ENCODE measurements at places on chromosomes 7 and 10.

DNA sequence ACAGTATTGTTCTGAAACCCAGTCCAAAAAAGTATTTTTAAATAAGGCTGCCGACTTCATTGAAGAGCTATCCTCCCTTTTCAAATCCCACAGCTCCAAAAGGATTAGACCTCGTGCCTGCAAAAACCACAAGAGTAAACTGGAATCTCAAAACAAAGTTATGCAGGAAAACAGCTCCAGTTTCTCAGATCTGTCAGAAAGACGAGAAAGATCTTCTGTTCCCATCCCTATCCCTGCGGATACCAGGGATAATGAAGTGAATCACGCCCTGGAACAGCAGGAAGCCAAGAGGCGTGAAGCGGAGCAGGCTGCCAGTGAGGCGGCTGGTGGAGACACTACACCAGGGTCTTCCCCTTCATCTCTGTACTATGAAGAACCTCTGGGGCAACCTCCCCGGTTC is 12.6 kb downstream of the MYPN start:
- DNase-seq, result no peak

DNA sequence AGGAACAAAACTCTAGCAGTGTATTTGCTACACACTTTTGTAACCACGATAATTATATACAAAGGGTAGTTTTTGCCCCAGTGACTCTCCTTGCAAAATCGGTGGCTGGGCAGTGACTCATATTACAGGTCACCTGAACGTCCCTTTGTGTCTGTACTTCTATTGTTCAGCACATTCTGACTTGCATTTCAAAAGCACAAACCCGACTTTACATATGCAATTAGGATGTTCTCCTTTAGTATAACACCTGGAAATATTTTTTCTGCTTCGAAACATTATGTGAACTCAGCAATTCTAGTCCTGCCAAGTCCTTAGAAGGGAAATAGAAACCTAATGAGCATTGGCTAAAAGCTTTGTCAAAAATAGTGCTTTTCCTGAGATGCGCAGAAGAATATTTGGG is 6.0 kb downstream of the PRR15 start:
- no peak for DNase-seq

- no peak for DNase-seq
These were observed 22.3 kb downstream of the ZNF775 start for GRCh38 chr7:150401424-150401790.

DNA sequence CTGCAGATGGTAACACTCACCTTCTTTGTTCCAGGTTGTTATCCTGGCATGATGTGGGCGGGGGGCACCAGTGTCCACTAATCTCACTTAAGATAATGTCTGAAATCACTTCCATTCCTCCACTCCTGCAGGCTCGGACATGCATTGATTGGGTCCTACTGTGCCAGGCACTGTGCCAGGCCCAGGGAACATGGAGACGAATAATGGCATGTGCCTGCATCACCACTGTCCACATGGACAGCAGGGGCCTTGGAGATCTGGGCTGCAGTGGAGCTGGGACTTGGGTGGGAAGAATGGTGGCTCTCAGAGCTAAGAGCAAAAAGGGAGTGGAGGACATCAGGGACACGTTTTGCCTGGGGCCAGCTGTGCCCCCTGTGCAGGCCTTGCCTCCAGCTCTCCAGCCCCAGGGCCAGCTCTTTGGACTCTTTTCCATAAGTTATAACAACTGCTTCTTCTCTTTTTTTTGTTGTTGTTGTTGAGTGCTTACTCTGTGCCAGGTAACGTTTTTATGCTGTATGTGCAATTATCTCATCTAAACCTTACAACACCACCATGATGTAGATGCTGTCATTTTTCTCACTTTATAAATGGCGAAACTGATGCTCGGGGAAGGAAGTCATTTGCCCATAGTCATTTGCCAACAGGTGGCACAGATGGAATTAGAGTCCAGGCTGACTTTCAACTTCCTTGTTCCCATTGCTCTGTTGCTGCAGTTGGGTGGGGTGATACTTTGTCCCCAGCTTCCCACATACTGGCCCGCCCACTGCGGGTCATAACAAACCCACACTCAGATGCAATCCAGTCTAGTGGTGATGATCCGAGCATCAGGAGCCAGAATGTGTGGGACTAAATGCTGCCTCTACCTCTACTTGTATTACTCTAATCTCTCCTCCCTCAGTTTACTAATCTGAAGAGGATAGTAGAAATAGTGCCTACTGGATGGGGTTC is 19.1 kb downstream of the PLPP4 start:
- DNase-seq, result no peak

- no peak for DNase-seq
These were observed 73.9 kb upstream of the LEP start for GRCh38 chr7:128167042-128167701.

- DNase-seq, result no peak
These were observed 50.8 kb downstream of the ALOX5 start for GRCh38 chr10:45424668-45425404.

DNA sequence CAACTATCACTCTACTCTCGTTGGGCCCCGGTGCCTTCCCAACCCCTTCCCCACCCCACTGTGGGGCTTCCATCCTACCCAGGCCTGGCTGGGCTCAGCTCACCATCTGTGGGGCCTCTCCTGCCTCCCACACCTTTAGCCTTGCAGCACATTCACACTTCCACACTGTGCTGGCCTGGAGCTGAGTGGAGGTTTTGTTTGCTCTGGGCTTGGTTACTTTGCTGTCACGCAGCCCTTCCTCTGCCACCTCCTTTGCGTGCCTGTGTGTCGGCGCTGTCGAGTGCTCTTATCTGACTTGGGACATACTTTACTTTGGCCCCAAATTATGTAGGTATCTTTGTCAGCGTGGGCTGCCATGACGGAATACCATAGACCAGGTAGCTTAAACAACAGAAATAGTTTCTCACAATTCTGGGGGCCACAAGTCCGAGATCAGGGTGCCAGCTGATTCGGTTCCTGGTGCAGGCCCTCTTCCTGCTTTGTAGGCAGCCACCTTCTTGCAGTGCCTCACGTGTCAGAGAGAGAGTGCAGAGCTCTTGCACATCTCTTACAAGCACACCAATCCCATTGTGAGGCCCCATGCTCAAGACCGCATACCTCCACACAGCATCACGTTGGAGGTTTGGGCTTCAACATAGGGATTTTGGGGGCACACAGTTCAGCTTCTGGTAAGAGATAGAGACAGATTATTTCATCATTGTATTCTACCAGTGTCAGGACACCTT is 89.0 kb downstream of the CUL1 start:
- DNase-seq, result no peak

DNA sequence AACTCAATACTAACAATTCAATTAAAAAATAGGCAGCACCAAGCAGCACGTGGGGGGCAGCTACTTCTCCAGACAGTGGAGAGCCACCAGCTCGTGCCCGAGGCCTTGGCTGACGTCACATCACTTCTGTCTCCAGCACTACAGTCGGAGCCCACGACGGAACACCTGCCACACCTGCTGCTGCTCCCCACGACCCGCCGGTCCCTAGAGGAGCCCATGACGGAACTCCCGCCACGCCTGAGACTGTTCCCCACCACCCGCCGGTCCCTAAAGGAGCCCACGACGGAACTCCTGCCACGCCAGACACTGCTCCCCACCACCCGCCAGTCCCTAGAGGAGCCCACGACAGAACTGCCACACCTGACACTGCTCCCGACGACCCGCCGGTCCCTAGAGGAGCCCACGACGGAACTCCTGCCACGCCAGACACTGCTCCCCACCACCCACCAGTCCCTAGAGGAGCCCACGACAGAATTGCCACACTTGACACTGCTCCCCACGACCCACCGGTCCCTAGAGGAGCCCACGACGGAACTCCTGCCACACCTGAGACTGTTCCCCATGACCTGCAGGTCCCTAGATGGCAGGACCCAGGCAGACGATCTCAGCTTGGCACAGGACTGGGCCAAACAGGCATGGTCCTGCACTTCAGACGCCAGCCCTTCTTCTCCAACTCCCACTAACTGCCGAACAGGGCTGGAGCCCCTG is 258.0 kb downstream of the ELFN1 start:
- no peak for DNase-seq

- DNase-seq, result no peak
These were observed 8.8 kb upstream of the GET4 start for GRCh38 chr7:867406-868188.

Data from GM19239 (cell line).